ENCODE measurements at places on chromosomes 11 and 22.
A peak's percentile ranks its signal among the peaks of the same experiment; 100 is the strongest.

DNA sequence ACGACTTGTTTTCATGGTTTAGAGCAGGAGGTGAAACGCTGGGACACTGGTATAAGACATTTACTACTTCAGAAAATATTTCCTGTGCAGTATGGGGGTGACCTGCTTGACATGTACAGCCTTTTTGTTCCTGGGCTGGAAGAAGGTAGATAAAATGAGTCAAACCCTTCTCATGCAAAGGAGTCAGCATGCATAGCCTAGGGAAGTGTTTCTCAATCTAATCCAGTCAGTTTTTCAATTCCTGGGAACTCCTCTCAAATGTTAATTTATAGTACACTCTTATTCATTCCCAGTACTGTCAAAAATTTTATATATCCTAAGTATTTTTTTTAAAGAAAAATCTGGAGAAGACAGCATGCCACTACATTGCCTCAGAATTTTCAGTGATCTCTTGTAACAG is 154.7 kb upstream of the GUCY1A2 start:
- no peak for DNase-seq

- DNase-seq: no peak
Measured at GRCh38 chr11:96554236-96554820, 164.5 kb downstream of the JRKL start.

- no peak for DNase-seq
Measured at GRCh38 chr11:94855666-94856065, 87.5 kb downstream of the AMOTL1 start.

DNA sequence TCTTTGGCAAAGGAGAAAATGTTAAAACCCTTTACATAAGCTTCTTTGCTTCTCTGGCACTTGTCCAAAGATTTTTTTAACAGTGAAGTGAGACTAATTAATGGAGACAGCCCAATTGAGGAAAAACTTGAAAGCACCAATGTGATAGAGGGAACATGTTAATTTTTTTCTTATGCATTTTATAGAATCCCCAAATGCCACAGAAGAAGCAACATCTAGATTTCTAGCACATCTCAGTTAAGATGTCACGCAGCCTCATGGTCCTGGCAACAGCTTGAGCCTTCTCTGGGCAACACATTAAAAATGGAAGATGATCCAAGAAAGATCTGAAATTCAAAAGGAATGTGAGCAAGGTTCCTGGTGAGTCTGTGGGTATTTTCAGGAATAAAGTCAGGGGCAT is 48.5 kb downstream of the PACSIN2 start:
- no peak for DNase-seq

DNA sequence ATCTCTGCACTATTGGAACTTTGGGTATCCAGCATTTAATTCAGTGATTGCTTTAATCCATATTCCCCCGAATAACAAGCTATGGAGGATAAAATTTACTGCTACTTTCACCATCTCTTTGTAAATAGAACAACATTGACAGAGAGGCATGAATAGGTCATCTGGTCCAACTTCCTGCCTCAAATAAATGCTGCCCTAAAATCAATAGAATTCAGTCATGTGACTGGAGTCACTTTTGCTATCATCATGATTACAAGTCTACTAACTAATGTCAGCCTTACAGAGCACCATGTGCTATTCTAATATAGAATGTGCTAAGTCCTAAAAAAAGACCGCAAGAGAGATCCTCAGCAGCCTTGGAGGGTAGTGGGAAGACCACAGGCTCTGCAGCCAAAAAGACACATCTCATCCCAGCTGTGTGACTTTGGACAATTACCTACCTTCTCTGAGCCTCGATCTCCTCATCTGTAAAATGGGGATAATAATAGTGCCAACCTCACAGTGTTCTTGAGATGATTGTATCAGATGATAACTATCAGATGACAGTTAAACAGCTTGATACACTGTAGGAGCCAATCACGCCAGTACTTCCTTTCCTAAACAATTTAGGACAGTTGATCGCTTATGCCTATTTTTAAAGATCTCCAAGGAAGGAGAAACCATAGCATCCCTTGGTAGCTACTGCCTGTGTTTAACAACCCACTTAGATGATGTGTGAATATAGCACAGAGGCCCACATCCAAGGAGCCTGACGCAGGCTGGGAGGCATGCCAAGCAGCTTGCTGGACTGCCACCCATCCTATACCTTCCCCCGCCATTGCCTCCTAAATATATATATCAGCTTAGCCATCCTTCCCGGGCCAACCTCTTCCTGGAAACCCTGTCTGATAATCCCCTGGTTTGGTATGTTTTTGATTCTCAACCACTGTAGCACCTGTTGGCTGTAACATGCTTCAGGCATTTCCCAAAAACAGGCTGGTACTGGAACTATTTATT is 77.3 kb upstream of the PHF21A start:
- DNase-seq: no peak

GRCh38 chr22:49444781-49445180 is 382.9 kb downstream of the BRD1 start:
- no peak for DNase-seq

GRCh38 chr11:98180921-98181320 is 839.8 kb upstream of the CNTN5 start:
- no peak for DNase-seq

GRCh38 chr11:60872124-60872960 is 5.0 kb downstream of the ZP1 start:
- no peak for DNase-seq

DNA sequence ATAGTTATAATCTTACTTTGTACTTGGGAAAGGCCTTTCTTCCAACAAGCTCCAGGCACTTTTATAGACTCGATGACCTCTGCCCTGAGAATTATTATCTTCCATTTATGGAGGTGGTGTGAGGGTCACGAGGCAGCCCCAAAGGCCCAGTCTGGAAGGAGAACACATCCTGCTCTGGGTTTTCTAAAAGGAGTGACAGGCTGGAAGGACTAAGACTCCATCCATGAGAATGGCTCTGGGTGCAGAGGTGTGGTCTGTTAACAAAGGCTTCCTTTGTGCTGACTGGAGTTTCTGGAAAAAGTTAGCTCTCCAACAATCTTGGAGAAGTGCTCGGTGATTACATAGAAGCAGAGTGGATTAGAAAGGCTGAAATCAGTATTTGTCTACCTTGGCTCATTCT is 74.7 kb upstream of the SESN3 start:
- no peak for DNase-seq

- DNase-seq: no peak
Measured at GRCh38 chr11:37721485-37721884, 1123.4 kb upstream of the RAG2 start.

DNA sequence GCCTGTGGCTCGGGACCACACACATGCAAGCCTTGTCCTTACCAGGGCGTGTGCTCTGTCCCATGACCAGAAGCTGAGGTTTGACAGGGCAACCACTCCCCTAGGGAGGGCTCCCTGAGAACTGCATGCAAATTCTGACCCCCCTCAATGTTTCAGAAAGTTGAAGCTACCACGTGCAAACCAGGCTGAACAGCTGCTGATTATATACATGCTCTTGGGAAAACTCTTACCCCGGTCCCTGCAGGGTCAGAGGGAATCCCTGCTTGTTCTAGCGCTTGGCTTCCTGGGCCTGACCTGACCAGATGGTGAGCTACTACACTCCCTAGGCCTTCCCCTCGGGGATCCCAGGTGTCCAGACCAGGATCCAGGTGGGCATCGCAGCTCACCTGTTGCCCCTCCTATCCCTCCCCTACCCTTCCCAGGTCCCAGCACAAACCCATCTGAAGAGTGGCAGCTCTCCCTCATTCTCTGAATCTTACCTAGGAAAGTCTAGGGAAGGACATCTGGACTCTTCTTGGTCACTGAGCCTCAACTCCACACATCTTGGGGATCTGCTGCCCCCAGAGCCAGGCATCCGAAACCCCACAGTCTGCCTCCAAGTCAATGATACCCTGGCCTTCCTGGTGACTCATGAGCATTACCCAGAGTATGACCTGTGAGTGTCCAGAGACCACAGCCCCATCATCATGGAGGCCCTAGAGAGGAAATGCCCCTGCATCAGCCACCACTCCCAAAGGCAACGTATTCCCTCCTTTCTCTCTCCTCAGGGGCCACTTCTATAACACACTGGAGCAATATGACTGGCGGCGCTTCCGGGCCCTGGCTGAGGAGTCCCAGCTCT is 61.5 kb downstream of the BTG4 start:
- no peak for DNase-seq

DNA sequence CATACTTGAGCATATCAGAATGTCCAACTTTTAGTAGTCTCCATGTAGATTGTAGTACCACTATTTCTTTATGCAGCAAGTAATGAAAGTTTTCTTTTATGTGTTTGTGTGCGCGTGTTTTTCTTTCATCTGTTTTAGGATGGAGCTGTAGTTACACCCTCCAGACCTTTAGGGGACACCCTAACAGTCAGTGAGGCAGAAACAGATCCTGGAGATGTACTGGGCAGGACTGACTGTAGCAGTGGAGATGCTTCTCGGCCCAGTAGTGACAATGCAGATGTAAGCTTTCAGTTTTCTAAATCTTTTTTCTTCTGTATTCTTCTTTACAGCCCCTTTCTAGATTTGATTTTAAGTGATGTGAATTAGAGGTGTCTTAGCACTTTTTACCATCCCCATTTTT is 79.9 kb upstream of the GRIK4 start:
- no peak for DNase-seq

- no peak for DNase-seq
Measured at GRCh38 chr11:77302752-77303151, 1.3 kb upstream of the GDPD4 start.

DNA sequence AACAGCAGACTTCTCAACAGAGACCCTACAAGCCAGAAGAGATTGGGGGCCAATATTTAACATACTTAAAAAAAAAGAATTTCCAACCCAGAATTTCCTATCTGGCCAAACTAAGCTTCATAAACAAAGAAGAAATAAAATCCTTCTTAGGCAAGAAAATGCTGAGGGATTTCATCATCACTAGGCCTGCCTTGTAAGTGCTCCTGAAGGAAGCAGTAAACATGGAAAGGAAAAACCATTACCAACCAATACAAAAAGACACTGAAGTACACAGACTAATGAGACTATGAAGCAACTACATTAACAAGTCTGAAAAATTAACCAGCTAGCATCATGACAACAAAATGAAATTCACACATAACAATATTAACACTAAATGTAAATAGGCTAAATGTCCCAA is 947.9 kb upstream of the CHORDC1 start:
- DNase-seq: no peak

- DNase-seq: no peak
Measured at GRCh38 chr11:3146612-3147256, 18.4 kb downstream of the OSBPL5 start.

DNA sequence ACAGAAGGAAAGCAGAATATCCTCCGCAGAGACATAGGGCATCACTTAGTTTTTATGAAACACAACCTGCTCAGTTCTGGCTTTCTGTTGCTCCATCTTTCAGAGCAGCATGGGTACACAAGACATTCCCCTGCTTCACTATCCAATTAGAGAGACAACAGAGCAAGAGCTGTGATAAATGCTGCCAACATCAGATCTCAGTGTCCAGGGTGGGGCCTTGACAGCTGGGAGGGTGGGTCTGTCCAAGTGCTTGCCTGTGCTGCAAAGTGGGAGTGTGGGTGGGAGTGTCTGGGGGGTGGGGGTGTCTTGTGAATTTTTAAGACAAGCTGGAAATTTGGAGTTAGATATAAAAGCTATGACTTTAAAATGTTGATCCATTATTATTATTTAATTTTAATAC is 369.6 kb downstream of the TENM4 start:
- no peak for DNase-seq

- no peak for DNase-seq
Measured at GRCh38 chr11:8732748-8733241, 50.2 kb downstream of the RPL27A start.

DNA sequence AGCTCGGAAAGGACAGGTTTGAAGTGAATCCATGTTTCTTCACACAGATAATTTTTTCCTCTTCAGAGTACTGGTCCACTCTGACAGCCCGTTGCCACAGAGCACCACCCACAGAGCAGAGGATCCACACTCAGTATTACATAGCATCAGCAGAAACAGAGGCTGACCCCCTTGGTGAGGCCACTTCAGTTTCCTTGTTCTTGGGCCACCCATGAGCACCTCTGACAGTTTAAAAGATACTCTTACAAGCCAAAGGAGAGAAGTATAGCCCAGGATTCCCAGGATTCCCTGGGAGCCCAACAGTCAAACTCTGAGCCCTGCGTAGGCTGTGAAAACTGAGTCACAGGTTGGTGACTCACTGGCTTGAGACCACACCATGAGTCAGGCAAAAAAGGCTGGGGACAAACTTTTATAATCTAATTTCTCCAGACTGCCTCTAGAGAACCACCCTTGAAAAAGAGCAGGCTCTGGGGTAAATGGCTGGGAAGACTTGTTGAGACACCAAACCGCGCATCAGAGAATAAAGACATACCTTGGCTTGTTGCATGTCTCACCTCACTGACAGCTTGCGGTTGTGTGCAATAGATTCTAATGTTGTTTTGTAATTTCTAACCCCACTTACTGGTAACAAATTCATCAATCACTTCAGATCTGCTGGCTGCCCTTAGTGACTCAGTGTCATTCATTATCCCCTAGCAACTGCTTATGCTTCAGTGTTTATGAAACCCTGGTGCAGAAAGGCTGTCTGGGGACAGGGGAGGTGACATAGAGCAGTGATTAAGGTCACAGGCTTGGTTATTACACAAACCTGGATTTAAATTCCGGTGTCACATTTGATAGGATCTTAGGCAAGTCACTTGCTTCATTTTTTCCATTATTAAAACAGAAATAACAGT is 56.9 kb upstream of the PRSS23 start:
- DNase-seq: peak; percentile 63

DNA sequence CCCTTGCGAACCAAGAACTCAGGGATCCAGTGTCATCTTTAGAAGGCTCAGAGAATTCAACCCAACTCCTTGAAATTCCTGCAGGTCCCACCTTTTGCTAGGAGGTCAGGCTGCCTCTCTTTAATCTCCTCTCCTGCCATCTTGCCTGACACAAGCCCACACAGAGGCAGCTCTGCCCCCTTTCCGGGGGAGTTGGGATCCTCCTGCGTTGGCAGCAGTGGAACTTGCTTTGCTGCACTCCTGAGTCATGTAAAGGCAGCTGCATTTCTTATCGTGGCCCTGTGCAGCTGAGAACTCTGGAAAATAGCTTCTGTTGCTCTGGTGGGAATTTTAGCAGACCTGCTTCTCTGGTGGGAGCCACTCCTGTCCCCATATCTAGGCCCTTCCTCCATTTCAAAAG is 142.3 kb upstream of the TBCEL start:
- peak; percentile 68 for DNase-seq

GRCh38 chr11:132068556-132068955 is 698.1 kb downstream of the NTM start:
- DNase-seq: no peak

DNA sequence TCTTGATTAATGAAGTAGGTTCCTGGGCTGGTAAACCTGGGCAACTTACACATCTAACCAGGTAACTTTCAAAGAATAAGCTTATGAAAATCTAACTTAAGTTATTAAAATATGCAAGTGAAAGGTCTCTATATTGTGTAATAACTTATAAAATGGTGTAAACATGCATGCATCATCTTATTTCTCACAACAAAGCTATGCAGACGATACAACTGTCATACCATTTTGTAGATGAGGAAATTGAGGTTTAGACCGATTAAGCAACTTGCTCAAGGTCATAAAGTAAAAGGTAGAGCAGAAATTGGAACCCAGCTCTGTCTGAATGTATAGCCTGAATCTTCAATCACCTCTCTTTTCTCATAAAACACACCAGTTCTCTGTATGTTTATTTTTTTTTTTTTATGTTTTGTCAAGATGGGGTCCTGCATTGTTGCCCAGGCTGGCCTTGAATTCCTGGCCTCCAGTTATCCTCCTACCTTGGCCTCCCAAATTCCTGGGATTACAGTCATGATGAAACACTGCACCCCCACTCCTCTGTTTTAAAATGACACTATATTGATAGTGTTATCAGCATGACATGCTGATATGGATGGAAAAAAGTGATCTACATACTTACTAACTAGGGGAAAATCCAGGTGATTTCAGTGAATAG is 109.6 kb downstream of the SGSM3 start:
- no peak for DNase-seq
